ENCODE measurements at places on chromosomes 5 and 9. TPM values are rescaled to one million over a fixed set of nuclear protein-coding genes. Genes with fewer than 3 reads are reported as not detected.

Gene EIF4EBP3
- total RNA-seq: 8.8 TPM

Gene F12
- not detected for total RNA-seq

GRCh38 chr5:10703676-10704075, 57.4 kb downstream of the DAP start:
- H3K27ac ChIP-seq: no peak overlapping the region
- no peaks in the 10 kb centered on the region for H3K27me3 ChIP-seq
- peaks cover 20% of the 10 kb centered on the region for H3K4me1 ChIP-seq
- no peak for DNase-seq

DNA sequence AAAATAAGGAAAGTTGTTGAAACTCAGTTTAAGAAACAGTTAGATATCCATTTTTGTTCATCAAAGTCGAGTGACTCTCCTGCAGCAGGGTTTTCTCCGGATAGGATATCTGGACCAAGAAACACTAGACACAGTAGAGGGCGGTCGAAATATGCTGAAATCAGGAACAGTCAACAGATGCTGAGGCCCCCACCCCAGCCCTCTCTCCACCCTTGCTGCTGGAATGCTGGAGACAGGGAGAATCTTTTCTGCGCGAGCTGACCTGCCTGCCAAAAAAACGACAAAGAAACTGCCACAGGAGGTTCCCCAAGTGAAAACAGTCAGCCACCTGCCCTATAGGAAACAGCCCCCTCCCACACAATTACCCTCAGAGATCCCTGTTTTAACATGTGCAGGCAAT, 4.3 kb upstream of the IL13 start:
- no peak overlapping the region for H3K4me3 ChIP-seq
- H3K27me3 ChIP-seq: no peaks in the 10 kb centered on the region
- no peak overlapping the region for H3K27ac ChIP-seq
- peaks cover 15% of the 10 kb centered on the region for H3K4me1 ChIP-seq
- H3K36me3 ChIP-seq: no peaks in the 10 kb centered on the region
- DNase-seq: no peak

GRCh38 chr9:132207839-132208615, 46.2 kb downstream of the NTNG2 start:
- no peak overlapping the region for H3K4me3 ChIP-seq
- no peak overlapping the region for H3K27ac ChIP-seq
- no peak for DNase-seq
- no peaks in the 10 kb centered on the region for H3K4me1 ChIP-seq

DNA sequence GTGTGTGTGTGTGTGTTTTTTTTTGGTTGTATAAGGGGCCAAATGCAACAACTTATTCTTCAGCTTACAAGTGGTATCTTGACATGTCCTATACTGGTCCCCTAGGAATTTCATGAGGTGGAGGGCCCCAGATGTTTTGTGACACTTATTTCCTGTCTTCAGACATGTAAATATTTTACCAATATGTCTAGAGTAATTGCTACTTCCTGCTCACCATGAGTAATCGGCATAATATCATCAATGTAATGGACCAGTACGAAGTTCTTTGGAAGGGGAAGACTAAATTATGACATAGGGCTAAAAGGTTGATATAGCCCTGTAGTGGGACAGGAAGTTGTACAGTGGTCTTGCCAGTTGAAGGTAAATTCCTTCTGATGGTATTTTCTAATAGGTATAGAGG, 3.7 kb upstream of the OTULIN start:
- DNase-seq: no peak
- no peaks in the 10 kb centered on the region for H3K27me3 ChIP-seq
- H3K4me3 ChIP-seq: no peak overlapping the region
- H3K36me3 ChIP-seq: no peaks in the 10 kb centered on the region
- no peak overlapping the region for H3K27ac ChIP-seq

DNA sequence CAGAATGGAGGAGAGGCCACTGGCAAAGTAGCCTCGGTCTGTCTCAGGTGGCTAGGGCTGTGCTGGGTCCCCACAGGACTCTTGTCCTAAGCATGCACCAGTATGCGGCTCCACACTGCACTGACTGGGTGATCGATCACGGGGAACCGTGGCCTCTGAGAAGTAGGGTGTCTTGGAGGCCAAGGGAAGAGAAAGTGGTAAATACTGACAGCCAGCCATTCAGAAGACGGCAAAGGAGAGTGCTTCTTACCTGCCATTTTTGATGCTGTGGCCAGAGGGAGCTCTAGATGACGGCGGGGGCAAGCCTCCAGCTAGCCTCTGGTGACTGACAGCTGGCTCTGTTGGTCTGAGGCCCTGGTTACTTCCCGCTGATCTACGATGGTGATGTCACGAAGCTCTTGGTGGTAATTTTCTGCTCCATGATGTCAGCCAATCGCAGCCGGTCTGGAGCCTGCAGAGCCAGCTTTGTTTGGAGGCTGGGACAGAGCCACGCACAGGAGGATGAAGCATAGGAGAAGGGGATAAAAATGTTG, 40.4 kb upstream of the GADD45G start:
- H3K27ac ChIP-seq: no peak overlapping the region
- no peak for DNase-seq
- H3K4me1 ChIP-seq: no peaks in the 10 kb centered on the region
- no peak overlapping the region for H3K4me3 ChIP-seq

GRCh38 chr5:172505845-172506244, 51.5 kb upstream of the SH3PXD2B start:
- H3K4me3 ChIP-seq: no peak overlapping the region
- no peaks in the 10 kb centered on the region for H3K4me1 ChIP-seq
- no peaks in the 10 kb centered on the region for H3K36me3 ChIP-seq
- no peak for DNase-seq

GRCh38 chr5:21058289-21058688, 1070.3 kb upstream of the CDH18 start:
- no peaks in the 10 kb centered on the region for H3K27me3 ChIP-seq
- peaks cover 41% of the 10 kb centered on the region for H3K4me1 ChIP-seq
- DNase-seq: peak; percentile 73

DNA sequence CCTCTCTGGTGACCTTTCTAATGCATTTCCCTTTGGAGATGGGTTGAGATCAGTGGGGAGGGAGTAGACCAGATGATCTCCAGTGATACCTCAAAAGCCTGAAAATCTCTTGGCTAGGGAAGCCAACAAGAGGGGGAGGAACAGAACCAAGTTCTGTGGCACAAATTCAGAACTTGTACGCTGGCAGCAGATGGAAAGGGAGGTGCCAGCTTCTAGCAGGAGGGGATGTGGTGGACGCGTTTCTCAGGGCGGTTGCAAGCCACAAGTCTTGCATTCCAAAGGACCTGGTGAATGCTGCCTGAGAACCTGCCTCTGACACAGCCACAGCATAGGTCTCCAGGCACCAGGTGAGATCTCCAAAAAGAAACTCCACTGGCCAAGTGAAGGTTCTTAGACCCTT, 13.4 kb downstream of the SLIT3 start:
- H3K36me3 ChIP-seq: no peaks in the 10 kb centered on the region
- H3K4me1 ChIP-seq: no peaks in the 10 kb centered on the region
- H3K27me3 ChIP-seq: no peaks in the 10 kb centered on the region
- DNase-seq: no peak
- no peak overlapping the region for H3K27ac ChIP-seq

DNA sequence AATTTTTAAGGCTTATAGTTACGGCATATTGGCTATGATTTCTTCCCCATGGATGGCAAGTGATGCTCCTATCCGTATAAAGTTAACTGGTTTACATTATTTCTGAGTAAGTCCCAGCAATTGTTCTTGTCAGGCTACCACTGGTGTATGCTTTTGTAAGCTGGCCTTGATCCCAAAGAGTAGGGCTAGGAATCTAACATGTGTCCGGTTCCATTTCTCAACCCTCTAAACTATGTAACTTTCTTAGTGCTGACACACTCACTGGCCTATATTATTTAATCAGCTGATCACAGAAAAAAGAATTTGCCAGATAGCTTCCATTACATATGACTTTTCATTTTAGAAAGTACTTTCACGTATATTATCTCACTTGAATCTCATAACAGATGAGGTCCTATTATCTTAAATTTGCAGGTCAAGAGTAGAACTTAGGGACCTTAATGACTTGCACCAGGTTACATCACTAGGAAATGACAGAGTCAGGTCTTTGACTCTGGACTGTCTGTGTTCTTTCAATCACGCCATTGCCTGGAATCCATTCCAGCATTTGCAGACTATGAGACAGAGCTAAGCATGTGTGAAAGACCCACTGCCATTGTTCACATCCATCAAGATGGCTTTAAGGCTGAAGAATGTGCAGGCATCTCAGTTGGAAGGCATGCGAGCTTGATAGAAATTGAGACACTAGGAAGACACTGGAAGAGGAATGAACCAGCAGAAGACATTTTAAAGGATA, 362.9 kb downstream of the ARRDC3 start:
- no peak for DNase-seq
- H3K36me3 ChIP-seq: no peaks in the 10 kb centered on the region
- no peaks in the 10 kb centered on the region for H3K4me1 ChIP-seq
- no peaks in the 10 kb centered on the region for H3K27me3 ChIP-seq

DNA sequence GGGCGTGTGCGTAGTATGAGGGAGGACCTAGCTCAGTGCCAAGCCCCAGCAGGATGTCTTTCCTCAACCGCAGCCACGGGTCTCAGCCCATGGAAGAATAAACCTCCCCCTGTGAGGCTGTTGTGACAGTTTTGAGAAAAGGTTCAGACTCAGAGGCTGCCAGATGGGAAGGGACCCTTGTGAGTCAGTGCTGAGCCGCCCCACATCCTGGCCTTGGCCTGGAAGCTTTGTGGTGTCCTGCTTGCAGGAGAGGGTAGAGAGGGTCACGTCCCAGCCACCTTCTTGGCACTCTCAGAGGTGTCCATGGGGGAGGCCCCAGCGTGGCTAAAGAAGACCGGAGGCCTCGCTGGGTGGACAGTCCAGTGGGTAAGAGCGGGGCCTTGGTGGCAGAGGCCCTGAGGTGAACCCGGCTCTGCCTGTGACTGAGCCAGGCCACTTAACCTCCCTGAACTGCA, 2.8 kb downstream of the GRHPR start:
- H3K4me1 ChIP-seq: peaks cover 18% of the 10 kb centered on the region
- H3K4me3 ChIP-seq: no peak overlapping the region
- no peak overlapping the region for H3K27ac ChIP-seq
- no peaks in the 10 kb centered on the region for H3K27me3 ChIP-seq
- no peak for DNase-seq
- no peaks in the 10 kb centered on the region for H3K36me3 ChIP-seq

DNA sequence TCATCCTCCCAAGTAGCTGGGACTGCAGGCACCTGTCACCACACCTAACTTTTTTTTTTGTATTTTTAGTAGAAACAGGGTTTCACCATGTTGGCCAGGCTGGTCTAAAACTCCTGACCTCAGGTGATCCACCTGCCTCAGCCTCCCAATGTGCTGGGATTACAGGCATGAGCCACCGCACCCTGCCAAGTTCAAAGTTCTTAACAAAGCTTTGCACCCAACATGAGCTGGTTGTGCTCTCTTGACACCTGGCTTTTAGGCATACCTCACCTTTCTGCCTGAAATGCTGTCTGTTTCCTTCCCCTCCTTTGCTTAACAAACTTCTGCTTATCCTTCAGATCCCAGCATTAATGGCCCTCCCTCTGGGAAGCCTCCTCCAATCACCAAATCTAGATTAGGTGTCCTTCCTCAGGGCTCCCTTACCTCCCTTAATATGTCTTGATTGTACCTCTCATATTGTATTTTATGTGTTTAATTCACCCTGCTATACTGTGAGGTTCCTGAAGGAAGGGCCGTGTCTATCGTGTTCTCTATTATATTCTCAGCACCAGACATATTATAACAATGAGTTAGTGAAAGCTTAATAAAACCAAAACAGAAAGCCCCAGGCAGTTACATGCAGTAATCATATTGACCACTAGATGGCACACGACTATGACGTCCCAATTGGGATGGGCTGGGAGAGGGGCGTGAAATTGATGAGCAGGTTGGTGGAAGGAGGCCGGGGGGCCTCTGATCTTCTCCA, 62.9 kb upstream of the PPARGC1B start:
- H3K27me3 ChIP-seq: no peaks in the 10 kb centered on the region
- no peak overlapping the region for H3K27ac ChIP-seq
- H3K4me3 ChIP-seq: no peak overlapping the region

All from B cell (primary cell).